Hindlimb muscle (tissue), 1 donor: ENCODE measurements at places on chromosomes 7 and 10.

- no peak for DNase-seq
Measured at GRCh38 chr10:21166557-21167287, 269.6 kb upstream of the NEBL start.

- no peak for DNase-seq
Measured at GRCh38 chr10:118924493-118924892, 105.0 kb upstream of the NANOS1 start.

DNA sequence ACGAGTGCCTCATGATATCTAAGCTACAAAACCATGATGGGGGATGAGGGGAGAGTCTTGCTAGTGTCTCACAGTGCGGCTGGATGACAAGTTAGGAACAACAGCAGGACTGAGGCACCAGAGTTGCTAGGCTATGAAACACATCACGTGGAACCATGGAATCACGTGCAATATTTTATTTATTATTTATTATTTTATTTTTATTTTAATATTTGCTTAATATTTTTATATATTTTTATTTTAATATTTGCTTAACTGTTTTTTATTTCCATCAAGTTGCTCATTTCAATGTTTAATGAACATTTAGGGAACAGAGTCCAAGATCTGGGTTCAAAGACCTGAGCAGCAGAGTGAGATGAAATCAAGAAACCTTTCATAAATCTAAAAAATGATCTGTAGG, 614.6 kb downstream of the CNTNAP2 start:
- no peak for DNase-seq

DNA sequence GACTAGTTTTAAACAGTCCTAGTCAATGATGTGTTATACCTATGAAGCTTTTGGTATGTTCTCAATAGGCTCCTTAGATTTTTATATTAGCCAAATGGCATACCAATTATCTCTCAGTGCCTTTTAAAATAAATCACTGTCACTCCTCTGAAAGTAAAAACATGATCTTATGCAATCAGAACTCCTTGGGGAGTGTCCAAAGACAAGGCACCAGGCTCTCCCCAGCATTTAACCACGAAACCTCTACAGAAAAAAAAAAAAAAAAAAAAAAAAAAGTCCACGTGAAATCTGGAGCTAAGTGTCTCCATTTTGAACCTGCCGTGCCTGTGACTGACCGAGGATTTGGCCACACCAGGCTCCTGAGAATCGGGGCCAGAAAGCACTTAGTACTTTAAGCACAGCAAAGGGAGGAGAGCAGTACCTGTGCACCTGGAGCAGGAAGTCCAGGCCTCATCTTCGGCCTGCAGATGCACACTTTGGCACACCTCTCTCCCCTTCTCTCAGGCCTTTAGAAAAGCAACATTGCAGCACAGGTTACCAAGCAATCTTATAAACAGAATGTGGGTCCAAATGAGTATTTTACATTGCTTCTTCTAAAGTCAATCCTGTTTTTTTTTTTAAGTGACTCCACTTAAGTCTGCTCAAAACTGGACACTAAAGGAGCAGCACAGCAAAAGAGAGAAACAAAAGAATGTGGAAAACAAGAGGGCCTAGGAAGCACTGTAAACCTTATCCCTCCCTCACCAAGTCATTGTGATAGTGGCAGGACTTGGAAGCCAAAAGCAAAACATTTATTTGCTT, 1.5 kb downstream of the FAM13C start:
- no peak for DNase-seq

DNA sequence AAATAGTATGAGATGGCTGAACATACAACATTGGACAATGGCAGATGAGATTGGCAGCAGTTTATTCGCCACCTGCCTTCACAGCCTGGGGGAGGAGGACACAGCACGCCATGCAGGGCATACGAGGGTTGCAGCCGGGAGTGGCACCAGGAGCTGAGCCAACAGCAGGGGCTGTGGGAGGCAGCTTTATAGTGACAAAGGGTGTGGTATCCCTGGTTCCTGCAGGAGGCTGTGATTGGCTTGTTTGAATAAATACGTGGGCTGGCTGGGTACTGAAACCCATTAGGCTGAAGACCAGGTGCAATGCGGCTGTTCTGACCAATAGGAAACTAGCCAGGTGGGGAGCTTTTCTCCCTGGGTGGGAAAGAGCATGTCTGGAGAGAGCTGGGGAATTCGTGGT, 68.9 kb upstream of the LEP start:
- no peak for DNase-seq

GRCh38 chr7:152122540-152122939, 97.1 kb downstream of the GALNT11 start:
- DNase-seq = no peak

DNA sequence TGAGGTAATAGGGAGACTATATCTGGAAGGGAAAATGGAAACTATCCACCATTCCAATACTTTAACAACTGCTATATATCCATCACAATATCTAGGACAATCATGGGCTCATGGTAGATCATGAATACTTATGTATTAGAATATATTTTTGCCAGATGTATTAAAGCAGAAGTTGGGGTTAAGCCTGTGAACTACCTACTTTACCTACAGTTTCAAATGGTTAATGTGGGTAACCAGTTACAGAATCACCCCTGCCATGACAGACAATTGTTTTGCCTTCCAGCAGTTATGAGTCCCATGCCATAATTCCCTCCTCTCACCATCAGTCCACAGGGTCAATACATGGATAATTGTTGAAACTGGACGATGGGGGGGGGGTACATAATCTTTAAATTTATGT, 29.9 kb upstream of the RAPGEF5 start:
- no peak for DNase-seq

GRCh38 chr10:101062232-101063049, 652 bp downstream of the KAZALD1 start:
- peak; percentile 62 for DNase-seq

DNA sequence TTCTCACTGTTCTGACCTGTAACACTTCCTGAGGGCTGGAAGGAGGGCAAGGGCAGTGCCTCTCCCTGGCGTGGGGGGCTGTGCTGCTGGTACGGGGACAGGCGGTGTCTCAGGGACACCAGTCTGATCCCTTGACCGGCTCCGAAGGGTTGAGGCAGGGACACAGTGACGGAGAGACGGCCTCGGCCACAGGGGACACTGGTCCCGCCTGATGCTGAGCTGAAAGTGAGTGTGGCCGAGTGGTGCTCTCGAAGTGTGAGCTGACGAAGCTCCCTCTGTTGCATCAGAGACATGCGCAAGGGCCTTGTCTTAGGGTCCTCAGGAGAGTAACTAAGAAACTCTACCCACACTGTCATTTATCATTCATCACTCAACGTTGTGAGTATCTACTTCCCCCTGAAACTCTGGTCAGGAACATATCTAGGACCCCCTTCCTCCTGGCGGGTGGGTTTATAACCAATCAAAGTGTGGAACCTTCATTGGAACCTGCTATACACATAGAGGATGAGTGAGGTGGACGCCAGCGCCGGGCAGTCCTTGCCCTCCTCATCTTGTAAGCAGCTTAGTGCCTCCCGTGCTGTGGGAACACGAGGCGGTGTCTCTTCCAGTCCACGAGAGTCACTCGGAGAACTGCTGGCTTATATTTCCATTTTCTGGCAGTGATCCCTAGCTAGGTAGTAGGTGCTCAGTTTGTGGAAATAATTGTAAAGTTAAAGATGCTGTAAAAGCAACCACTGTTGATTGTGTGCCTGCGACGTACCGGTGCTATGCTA, 283.1 kb downstream of the DNAJB6 start:
- DNase-seq = no peak

DNA sequence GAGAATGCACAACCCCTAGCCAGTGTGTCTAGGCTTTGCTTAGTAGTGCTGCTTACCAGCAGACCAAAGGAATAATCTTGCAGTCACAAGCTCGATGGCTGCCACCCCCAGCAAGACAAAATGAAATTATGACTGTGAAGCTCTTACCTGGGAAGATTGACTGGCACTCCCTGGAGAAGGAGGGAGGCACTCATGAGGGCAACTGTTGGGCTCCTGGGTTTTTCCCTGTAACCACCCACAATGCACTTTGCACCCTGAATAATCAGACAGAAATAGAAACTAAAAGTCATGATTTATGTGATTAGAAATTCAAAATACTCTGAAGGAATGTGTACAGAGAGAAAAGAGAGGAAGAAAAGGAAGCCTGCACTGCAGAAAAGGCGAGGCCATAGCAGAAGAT, 144.3 kb upstream of the DGKB start:
- DNase-seq = no peak

DNA sequence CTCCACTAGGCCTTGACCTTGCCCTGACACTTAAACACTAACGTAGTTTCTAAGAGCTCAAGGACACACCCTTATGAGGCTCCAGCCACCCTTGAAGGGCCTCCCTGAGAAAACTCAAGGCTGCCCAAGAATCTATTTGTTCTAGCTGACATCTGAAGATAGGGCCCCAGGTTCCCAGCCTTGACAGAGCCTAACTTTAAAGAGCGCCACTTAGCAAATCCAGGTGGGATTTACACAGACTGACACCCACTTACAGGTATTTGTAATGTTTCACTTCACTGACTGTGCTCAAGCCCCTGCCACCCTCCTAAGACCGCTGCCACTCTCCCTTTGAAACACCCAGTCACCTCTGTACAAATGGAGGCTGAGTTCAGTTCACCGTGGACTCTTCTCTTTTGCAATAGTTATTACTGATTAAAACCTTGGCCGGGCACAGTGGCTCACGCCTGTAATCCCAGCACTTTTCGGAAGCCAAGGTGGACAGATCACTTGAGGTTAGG, 90.4 kb downstream of the SVOPL start:
- no peak for DNase-seq
